Bladder microvascular endothelial cell (primary cell): ENCODE measurements at places on chromosomes 12 and 14. TPM values are rescaled to one million over a fixed set of nuclear protein-coding genes. Genes with fewer than 3 reads are reported as not detected.

Gene ISM2
- 0.06 TPM in 1 of 2 replicates, not detected in the other for total RNA-seq

Gene SERPINA1
- total RNA-seq: not detected in 2 replicates

Gene LRRC10
- not detected in 2 replicates for total RNA-seq

Gene ABCD2
- total RNA-seq: not detected in 2 replicates

Gene RD3L
- total RNA-seq: not detected in 2 replicates

Gene KRT3
- total RNA-seq: not detected in 2 replicates

Gene CTSG
- not detected in 2 replicates for total RNA-seq

Gene PAN2
- total RNA-seq: 11.2 and 21.5 TPM in 2 replicates

Gene TMEM132C
- not detected in 2 replicates for total RNA-seq

Gene CCDC196
- not detected in 2 replicates for total RNA-seq

Gene DHRS2
- 0.13 and 0.16 TPM in 2 replicates for total RNA-seq

Gene RND1
- 5.5 and 12.0 TPM in 2 replicates for total RNA-seq

Gene TTC5
- 15.1 and 38.6 TPM in 2 replicates for total RNA-seq

Gene GPR65
- 0.44 TPM in 1 of 2 replicates, not detected in the other for total RNA-seq

Gene DDX11
- total RNA-seq: 16.4 and 29.6 TPM in 2 replicates

Gene WSCD2
- not detected in 2 replicates for total RNA-seq

Gene TAS2R31
- 1.3 and 9.3 TPM in 2 replicates for total RNA-seq

Gene BEST3
- total RNA-seq: 0.19 TPM in 1 of 2 replicates, not detected in the other

Gene KCNMB4
- total RNA-seq: 0.32 and 0.57 TPM in 2 replicates

Gene AMDHD1
- 0.06 and 0.32 TPM in 2 replicates for total RNA-seq

Gene RTN1
- 0.06 and 0.16 TPM in 2 replicates for total RNA-seq

Gene MIPOL1
- total RNA-seq: 6.3 and 21.2 TPM in 2 replicates

Gene NANOG
- not detected in 2 replicates for total RNA-seq

Gene RPL10L
- not detected in 2 replicates for total RNA-seq

Gene ARPC3
- 170 and 185 TPM in 2 replicates for total RNA-seq

Gene NID2
- total RNA-seq: 16.4 and 23.5 TPM in 2 replicates

Gene OTX2
- total RNA-seq: not detected in 2 replicates

Gene BCL11B
- total RNA-seq: under 0.01 TPM in 2 replicates

Gene ACRBP
- 0.16 and 0.57 TPM in 2 replicates for total RNA-seq

Gene FAM186B
- under 0.01 and 0.06 TPM in 2 replicates for total RNA-seq

Gene HOXC4
- total RNA-seq: not detected in 2 replicates

Gene RNASE7
- not detected in 2 replicates for total RNA-seq

Gene RNASE3
- total RNA-seq: not detected in 2 replicates

Gene GARIN6
- not detected in 2 replicates for total RNA-seq

Gene ASIC1
- total RNA-seq: 0.13 and 0.16 TPM in 2 replicates

Gene PPP1R1A
- total RNA-seq: not detected in 2 replicates

Gene ING4
- 27.2 and 43.3 TPM in 2 replicates for total RNA-seq

Gene TCTN2
- 4.9 and 10.4 TPM in 2 replicates for total RNA-seq

Gene NUBPL
- 2.8 and 4.8 TPM in 2 replicates for total RNA-seq

Gene ARG2
- 15.7 and 21.6 TPM in 2 replicates for total RNA-seq

Gene C14orf119
- 47.2 and 51.0 TPM in 2 replicates for total RNA-seq

Gene FZD10
- under 0.01 and 0.13 TPM in 2 replicates for total RNA-seq

Gene INSM2
- total RNA-seq: 0.06 TPM in 1 of 2 replicates, not detected in the other

Gene KRT2
- total RNA-seq: not detected in 2 replicates

Gene MSI1
- not detected in 2 replicates for total RNA-seq

Gene NRXN3
- 0.16 and 0.19 TPM in 2 replicates for total RNA-seq

Gene DLGAP5
- total RNA-seq: 19.0 and 39.0 TPM in 2 replicates

Gene PLEKHG7
- not detected in 2 replicates for total RNA-seq

Gene TAS2R42
- not detected in 2 replicates for total RNA-seq

Gene MUCL1
- not detected in 2 replicates for total RNA-seq

Gene TIMELESS
- total RNA-seq: 11.3 and 15.8 TPM in 2 replicates

Gene LMNTD1
- total RNA-seq: not detected in 2 replicates

Gene ENDOU
- under 0.01 and 0.13 TPM in 2 replicates for total RNA-seq

Gene POTEM
- not detected in 2 replicates for total RNA-seq

Gene ZNF385A
- 0.81 and 1.4 TPM in 2 replicates for total RNA-seq

Gene CLEC4C
- total RNA-seq: not detected in 2 replicates

Gene RTRAF
- 41.1 and 139 TPM in 2 replicates for total RNA-seq

Gene NKX2-8
- not detected in 2 replicates for total RNA-seq

Gene MFAP5
- 0.13 and 0.32 TPM in 2 replicates for total RNA-seq
